Breast epithelium (tissue), 4 donors: ENCODE measurements at places on chromosomes 6 and 20. TPM values are rescaled to one million over a fixed set of nuclear protein-coding genes. Genes with fewer than 3 reads are reported as not detected.

DNA sequence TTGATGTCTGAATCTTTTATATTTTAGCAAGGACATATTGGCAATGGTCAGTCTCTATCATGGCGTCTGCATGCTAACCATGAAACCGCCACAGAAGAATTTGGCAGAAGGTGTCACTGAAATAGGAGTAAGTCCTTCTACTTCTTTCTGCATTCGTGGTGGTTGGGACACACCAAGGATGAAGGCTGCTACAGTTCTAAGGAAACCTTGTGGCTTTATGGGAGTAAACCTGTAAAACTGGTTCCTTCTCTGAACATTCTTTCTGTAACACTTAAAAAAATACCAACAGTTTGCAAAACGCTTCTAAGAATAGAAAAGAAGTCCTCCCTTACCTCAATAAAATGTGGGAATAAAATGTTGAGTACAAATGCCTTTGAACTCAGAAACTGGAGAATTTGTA lies 195.3 kb downstream of the SLC24A3 start:
- H3K27me3 ChIP-seq, result no peaks in the 10 kb centered on the region
- peaks cover 6% of the 10 kb centered on the region for H3K4me1 ChIP-seq
- H3K4me3 ChIP-seq, result no peak overlapping the region

- no peak overlapping the region for H3K4me3 ChIP-seq
- H3K27ac ChIP-seq, result no peak overlapping the region
- no peaks in the 10 kb centered on the region for H3K36me3 ChIP-seq
- DNase-seq, result no peak
These were observed 32.8 kb upstream of the ZNF133 start for GRCh38 chr20:18255526-18255925.

GRCh38 chr20:29086938-29087337 lies 2170.5 kb upstream of the DEFB115 start:
- no peaks in the 10 kb centered on the region for H3K4me1 ChIP-seq
- no peak overlapping the region for H3K4me3 ChIP-seq
- no peak overlapping the region for H3K27ac ChIP-seq
- DNase-seq, result no peak

The CRISP2 gene
- total RNA-seq, result not detected
